HuH-7 (cell line): ENCODE measurements at places on chromosomes 6 and 20.

DNA sequence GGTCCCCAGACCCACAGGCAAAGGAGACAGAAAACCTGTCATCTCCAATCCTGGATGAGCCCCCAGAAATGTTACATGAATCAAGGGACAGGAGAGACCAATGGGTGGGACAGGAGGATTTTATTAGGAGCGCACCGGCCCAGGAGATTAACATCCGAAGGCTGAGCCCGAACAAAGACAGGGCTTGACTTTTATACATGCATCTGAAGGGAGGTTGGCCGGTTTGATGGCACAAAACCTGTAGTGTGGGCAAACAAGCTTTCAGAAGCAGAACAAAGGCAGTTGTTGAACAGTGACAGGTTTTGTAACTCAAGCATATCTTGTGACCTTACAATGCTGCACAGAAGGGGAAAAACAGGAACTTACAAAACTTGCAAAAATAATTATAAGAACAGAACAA, 83.9 kb upstream of the GPR6 start:
- no peak for DNase-seq

GRCh38 chr6:106077170-106077569, 9.0 kb upstream of the PRDM1 start:
- DNase-seq = no peak

- DNase-seq = no peak
Measured at GRCh38 chr20:15005300-15005986, 668.0 kb upstream of the FLRT3 start.

DNA sequence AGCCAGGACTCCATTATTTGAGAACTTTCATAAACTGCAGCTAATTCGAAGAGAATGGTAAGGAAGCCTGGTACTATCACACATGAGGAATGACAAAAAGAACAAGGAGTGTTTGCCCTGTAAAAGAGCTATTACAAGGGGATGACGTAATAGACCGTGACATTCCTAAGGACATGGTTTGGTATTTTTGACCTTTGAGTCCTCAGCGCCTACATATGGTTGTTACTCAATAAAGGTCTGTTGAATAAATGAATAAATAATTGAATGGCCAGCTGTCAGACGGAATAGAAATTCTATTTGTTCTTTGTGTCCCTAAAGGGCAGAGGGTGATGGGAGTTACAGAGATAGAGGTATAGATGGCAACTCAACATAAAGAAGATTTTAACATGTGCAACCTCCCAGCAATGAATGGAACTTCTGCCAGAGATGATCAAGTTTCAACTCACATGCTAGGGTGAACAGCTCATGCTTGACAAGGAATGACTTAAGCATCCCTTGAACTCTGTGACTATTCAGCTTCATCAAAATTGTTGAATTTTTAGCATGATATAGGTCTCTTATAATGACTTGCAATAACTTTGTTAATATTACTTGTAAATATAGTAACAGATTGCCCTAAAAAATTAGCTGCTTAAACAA, 115.4 kb downstream of the TENT5A start:
- DNase-seq = peak; percentile 25

DNA sequence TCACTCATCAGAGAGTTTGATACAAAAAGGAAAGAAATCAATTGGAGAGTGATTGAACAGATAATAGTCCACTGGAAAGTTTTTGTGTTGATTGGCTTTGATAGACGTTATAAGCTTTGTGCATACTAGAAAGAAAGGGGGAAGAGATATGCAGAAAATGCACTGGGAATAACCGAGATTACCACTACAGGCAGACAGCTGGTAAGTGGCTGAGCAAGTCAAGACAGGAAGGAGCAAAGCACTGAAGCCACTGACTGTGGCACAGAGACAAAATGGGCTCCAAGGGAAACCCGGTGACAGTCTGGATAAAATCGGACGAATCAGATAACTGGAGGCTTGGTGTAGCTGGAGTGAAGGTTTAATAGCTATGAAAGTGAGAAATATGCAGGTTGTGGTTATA, 209.0 kb downstream of the SIM1 start:
- DNase-seq = no peak

DNA sequence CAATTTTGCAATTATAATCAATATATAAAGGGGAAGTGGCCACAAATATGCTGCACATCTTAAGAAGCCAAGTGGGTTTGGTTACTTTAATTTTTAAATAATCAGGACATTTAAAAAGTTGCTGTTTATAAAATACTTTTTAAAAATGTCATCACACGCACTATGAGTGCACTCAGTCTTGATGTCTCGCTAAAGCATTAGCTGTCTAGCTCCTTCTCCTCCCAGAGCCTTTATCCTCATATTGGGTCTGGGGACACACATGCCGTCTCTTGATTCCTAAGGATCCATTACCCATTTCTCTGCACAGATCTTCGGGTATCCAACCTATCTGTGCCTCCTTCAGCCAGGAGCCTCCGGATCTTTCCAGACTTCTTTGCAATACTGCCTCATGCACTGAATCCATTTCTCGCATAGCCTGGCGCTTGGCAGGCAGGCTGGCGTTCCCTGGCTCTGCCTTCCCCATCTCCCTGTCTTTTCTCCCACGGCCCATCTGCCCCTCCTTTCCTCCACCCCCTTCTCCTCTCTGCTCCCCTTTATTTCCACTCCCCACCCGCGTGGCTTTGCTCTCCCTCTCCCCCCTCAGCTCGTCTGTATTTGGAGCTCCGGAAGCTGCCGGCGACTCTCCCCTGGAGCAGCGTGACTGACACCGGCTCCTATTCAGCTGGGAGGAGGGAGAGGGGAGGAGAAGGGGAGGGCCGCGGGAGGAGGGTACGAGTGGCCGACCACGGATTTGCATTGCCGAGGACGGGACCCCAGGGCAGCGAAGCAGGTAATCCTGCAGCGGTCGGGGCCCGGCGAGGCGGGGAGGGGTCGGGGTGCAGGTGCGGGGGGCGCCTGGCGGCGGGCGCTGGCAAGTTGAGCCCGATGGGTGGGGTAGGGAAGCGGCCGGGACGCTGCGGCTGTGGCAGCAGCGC, at the start of gene CAP2:
TSS of gene CAP2 (plus strand) at position 618 of the 914 bp plus-strand sequence. CDS start 27,961 bp downstream, outside the sequence.
- peak; percentile 68 for DNase-seq

GRCh38 chr6:109081516-109082187, 13.0 kb downstream of the SESN1 start:
- no peak for DNase-seq

DNA sequence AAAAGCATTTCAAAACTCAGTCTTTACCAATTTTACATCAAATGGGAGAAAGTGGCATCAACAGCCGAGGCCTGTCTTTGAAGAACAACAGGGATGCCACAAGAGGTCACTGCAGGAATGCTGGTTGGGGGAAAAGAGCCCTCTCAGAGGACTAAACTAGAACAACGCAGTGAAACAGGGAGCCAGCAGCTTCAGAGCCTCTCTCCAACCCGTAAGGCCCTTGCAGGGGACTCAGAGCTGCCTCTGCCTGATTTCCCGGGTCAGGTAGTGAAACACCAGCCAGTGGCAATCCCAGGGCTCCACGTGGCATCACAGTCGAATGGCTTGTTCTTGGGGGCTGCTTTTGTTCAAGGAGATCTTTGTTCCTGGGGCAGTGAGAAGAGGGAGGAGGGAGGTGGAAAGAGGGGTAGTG, 55.0 kb upstream of the KCNK16 start:
- peak; percentile 42 for DNase-seq

DNA sequence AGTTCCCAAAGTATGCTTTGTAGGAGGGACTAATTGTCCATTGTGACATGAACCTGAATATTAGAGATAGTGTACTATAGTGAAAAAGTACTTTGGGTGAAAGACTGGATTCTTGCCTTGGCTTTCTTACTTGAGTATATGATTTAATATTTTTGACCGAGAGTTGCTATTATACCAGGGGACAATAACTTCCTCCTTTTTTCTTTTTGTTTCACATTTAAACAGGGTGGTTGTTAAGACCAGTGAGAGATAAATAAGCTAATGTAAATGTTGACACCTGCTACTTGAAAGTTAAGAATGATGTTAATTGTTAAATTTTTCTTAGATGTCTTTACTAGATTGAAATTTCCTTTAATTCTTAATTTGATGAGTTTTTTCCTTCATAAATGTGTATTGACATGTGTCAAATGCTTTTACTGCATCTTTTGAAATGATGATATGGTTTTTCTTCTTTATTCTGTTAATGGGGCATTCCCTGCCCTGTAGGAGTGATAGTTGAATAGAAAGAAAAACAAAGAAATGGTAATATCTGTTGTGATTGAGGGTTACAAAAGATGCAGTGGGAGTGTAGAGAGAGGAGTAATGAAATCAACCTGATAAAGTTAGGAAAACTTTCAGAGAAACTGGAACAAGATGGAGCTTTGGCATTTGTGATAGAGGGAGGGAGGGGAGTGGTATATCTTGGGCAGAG, 48.4 kb downstream of the ZFAND3 start:
- no peak for DNase-seq

DNA sequence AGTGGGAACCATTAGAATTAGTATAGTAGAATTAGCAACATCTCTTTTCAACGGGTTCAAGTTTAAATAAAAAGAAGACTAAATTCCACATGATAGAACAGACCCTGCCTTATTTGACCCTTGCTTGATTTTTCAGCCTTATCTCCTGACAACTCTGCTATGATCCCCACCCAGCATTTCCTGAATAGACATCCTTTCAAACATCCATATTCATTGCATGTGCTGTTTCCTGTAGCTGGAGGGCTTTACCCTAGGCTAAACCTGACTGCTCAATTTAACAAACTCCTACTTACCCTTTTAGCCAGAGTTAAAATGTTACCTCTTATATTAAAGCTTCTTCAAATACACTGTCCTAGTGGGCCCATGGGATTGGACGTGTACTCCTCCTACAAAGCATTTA, 594.8 kb upstream of the ARID1B start:
- DNase-seq = no peak

DNA sequence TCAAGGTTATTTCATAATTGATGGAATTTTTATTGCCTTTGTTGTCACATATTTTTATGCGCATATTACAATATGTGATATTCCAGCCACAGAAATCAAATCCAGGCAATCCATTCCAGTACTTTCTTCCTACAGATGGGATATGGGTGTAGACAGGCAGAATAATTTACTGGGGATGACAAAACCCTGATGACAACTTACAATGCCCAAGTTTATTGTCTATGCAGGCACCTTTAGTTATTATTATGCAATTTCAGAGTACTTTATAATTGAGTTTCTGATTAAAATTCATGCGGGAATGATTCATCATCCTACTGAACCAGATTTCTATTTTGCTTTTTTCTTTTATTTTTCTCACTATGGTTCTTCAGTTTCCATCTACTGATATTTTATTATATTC, 358.7 kb downstream of the LMBRD1 start:
- no peak for DNase-seq

DNA sequence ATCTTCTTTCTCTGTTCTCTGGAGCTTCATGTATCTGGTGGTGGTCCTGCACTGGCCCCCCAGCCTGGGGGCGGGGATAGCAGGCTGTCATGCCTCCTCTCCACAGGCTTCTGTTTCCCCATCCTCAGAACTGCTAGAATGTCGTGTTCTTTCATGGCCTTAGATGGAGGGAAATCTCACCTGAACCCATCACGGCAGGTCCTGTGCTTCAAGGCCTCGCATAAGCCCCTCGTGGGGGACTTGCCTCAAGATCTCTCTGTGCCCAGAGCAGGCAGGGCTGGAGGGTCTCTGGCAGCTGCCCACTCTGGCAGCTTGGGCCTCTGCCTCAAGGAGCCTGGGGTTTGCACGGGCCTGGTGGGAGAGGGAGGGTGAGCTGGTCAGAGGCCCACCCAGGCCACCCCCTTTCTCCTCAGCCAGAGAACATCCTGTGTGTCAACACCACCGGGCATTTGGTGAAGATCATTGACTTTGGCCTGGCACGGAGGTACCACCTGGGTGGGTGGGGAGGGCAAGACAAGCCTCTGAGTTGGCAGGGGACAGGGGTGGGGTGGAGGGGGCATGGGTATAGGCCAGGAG, 11.3 kb downstream of the MYLK2 start:
- no peak for DNase-seq

GRCh38 chr6:35139924-35140638, 1.1 kb downstream of the TCP11 start:
- peak; percentile 46 for DNase-seq

- DNase-seq = no peak
Measured at GRCh38 chr6:137731600-137731959, 135.5 kb upstream of the TNFAIP3 start.

- no peak for DNase-seq
Measured at GRCh38 chr6:65558071-65558470, 149.0 kb downstream of the EYS start.

DNA sequence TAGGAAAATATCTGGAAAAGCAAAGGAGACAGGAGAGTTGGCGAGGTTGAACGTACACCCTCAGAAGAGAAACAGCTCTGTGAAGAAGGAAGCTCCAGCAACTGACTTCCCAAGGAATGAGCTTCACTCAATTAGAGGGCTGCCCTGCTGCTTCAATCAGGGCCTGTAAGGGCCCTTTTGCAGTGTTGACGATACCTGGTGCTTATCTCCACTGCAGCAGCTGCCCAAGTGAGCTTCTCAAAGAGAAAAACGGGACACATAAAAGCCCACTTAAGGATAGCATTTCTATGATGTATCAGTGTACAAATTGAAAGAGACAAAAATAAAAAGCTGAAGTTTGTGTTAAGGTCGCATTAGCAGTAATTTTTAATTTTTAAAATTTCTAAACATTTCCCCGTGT, 16.4 kb downstream of the SEC63 start:
- DNase-seq = no peak

- no peak for DNase-seq
Measured at GRCh38 chr6:16876201-16876600, 114.9 kb upstream of the ATXN1 start.

- DNase-seq = no peak
Measured at GRCh38 chr6:148440877-148441453, 98.3 kb downstream of the SASH1 start.

GRCh38 chr6:3608159-3608558, 143.4 kb downstream of the PXDC1 start:
- DNase-seq = no peak

DNA sequence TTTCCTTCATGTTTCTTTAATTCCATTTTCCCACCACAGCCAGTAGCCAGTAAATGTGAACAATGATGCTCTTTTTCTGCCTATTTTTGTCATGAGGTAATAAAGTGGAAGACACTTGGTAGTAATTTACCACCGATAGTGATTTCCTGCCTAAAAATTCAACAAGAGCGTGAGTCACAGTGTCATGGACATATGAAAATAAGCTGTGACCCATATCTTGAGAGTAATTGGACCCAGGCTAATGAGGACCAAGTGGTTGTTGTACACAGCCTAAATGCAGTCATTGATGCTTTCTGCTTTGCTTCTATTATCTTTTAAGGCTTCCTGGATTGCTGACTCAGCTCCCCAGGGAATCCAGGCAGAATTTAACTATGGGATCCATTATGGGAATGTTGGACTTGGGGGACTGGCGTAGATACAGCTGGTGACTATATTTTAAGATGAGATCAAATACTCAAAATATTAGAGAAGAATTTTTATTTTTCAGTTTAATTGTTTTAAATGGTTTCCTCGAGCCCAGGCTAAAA, 265.9 kb upstream of the FERMT1 start:
- no peak for DNase-seq

DNA sequence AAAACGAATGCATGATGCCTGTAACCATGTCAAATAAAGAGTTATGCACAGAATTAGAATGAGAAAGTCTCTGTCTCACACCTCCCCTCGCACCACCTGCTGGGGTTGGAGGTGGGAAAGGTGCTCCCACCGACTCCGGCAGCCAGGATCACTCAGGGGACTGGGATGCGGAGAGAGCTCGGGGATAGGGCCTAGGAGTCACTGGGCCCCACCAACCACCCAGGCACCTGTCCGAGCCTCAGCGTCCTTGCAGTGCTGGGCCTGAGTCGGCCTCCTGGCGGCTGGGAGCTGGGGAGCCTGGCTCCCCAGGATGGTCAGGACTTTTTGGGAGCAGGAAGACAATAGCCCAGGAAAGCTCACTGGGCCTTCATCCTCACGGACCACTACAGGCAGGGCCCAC, 22.4 kb upstream of the CHRNA4 start:
- DNase-seq = no peak

GRCh38 chr20:19115581-19115980, 96.9 kb upstream of the SLC24A3 start:
- no peak for DNase-seq
